Activated CD4-positive, CD25-positive, alpha-beta regulatory T cell treated with anti-CD3 and anti-CD28 coated beads, Interleukin-2, amount 50 U/mL, for 24 hours (primary cell): ENCODE measurements at places on chromosomes 12 and 14.

DNA sequence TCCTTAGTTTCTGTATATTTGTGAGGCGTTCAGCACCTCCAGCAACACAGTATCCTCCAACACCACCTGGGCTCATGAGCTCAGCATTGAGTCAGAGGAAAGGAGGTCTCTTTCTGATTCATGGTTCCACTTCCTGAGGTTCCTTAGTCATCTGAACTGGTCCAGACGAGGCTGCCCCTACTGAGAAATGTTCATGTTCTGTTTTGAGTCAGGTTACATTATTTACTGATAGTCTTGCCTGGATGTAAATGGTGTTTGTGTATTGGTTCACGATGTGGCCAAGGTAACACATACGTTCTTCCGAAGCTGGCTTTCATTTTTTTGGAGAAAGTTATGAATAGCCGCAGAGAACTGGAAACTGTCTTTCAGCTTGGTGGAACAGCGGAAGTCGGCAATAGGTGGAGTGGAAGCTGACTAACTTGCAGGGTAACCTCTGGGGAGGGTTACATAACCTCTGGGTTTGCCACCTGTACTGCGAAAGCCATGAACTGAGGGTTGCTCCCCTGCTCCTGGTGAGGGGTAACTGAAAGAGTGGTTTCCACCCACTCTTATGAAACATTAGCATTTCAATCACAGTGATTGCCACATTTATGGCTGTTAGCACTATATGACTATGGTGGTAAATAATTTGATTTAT is 42.2 kb upstream of the MANSC4 start:
- ATAC-seq, result peak; percentile 90

- peak; percentile 93 for ATAC-seq
These were observed 9.8 kb downstream of the CPNE6 start for GRCh38 chr14:24080888-24081738.

DNA sequence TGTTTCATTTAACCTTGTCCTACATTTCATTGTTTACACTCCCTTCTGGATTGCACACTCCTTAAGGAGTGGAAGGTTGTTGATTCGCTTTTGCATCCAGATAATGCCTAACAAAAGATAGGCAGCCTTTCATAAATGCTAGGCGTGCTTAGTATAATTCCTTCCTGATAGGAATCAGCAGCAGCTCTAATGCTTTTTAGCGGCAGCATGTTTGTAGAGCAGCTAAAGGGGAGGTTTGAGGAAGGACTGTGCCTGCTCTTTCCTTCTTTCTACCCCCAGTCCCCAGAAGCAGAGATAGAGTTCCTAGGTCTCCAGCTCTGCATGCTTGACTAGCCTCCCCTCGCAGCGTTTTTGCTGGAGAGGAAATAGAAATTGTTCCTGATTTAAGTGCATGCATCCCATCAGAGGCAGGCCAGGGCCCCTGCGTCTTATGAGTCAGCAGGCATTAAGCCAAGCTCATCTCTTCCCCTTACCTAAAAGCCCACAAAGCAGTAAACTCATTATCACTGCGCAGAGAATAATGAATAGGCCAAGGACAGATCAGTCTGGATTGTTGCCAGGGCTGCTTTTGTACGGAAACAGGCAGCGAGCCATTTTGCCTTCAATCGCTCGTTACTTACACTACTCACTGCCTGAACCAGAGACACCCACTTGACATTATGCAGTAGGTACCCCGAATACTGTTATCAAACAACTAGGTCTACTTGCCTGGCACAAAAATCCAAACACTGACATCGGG is 14.0 kb upstream of the TBPL2 start:
- no peak for ATAC-seq

DNA sequence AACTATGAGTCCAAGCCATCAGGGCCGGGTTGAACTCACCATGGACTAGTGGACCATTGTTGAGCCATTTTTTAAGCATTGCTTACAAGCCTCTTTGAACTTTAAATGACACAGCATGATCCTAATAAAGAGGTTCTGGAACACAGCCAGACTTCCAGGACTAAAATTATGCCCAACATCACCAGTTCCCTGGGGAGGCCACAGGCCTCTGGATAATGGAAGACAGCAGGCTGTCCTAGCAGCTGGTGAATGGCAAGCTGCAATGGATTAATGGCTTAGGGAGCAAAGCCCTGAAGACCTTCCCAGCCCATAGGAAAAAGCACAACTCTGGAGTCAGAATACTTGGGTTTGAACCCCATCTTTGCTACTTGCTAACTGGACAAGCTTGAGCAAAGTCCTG is 71.3 kb downstream of the FLRT2 start:
- ATAC-seq, result no peak

DNA sequence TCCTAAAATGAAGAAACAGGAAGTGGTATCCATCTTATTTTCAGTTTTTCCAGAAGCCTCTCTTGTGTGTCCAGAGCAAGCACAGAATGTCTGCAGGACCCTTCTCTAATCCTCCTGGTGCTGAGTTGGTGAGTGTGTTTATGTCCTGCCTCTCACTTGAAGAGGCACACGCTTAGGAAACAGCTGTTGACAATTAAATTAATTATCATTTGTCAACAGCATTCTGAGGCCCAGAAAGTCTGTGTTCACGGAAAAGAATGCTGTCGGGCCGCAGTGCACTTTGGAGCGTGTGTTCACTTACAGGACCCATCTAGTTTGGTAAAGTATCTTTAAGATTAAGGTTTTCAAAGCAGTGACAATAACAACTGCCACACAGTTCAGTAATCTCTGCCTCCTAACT is 70.5 kb downstream of the LMNTD1 start:
- no peak for ATAC-seq

GRCh38 chr12:124394462-124395128 is 99.7 kb downstream of the RFLNA start:
- no peak for ATAC-seq

GRCh38 chr14:79166171-79166570 is 996.0 kb downstream of the NRXN3 start:
- no peak for ATAC-seq

- ATAC-seq, result no peak
These were observed 31.2 kb upstream of the OTOGL start for GRCh38 chr12:80068173-80068572.

DNA sequence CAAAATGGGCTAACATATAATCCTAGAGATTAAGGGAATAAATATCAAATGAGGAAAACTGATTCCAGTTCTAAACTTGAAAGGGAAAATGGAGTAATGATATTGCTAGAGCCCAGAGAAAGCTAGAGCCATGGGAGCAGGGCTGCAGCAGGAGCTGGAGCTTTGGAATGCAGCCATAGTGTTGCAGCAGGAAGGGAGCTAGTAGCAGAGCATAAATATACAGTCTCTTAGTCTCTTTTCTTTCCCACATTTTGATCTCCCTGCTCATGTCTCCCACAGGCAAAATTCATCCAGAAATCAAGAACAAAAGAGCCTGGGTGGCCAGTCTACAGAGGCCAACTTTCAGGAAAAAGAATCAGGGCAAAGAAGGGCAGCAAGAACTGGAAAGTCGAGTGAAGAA is 253.7 kb downstream of the ATXN7L3B start:
- ATAC-seq, result no peak

DNA sequence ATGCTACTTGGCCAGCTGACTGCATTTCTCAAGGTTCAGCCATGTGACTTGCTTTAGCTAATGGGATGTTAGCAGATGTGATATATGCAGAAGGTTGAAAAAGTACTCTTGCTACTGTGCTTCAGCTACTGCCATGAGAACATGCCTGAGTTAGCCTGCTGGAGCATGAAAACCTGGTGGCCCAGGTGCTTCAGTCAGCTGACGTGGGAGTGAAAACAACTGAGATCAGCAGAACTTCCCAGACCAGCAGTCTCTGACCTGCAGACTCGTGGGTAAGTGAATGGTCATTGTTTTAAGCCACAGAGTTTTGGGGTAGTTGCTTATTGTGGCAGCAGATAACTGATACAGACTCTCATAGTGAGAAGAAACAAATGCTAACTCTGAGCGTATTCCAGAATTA is 118.6 kb upstream of the GRIN2B start:
- no peak for ATAC-seq

- no peak for ATAC-seq
These were observed 58.7 kb downstream of the CLIP1 start for GRCh38 chr12:122363782-122364181.
